Panc1 (cell line): ENCODE measurements at places on chromosomes 7 and 10.

GRCh38 chr7:122299624-122300210 is 4.8 kb downstream of the FEZF1 start:
- no peak for DNase-seq

DNA sequence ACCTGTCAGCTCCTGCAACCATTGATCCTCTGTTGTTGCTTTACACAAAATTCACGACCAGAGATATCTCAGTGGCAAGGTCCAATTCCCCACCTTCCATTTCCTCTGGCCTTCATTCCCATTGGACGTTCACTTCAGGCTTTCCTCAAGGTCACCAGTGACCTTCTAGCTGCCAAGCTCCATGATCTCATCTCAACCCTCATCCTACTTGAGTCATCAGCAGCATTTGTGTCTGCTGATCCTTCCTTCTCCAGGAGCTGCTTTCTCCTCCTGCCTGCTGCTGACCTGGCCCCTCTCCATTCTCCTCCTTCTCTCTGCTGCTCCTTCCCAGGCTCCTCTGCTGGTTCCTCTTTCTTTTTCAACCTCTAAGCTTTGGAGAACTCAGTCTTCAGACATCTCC is 66.2 kb upstream of the C10orf90 start:
- DNase-seq = no peak

DNA sequence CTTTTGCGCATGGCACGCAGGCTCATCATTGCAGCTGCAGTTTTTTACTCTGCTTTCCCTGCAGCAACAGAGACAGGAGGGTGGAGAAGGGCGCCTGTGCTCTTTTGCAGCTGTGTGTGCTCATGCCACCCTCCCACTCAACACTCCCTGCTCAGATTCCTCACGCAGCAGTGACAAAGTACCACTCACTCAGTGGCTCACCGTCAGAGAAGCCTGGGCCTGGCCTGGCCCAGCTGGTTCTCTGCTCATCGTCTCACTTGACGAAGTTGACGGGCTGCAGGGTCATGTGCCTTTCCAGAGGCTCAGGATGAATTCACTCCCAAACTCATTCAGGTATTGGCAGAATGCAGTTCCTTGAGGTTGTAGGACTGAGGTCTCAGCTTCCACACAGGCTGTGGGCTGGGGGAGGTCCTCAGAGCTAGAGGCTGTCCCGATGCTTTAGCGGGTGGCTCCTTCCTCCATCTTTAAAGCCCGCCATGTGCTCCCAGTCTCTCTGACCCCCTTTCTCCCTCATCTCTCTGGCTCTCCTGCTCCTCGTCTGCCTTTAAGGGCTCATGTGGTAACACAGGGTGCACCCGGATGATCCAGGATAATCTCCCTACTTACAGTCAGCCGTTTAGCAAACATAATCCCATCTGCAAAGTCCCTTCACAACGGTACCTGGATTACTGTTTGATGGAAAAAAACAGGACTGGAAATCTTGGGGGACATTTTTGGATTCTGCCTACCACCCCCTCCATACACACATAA is 25.8 kb downstream of the PTPRE start:
- DNase-seq = no peak

DNA sequence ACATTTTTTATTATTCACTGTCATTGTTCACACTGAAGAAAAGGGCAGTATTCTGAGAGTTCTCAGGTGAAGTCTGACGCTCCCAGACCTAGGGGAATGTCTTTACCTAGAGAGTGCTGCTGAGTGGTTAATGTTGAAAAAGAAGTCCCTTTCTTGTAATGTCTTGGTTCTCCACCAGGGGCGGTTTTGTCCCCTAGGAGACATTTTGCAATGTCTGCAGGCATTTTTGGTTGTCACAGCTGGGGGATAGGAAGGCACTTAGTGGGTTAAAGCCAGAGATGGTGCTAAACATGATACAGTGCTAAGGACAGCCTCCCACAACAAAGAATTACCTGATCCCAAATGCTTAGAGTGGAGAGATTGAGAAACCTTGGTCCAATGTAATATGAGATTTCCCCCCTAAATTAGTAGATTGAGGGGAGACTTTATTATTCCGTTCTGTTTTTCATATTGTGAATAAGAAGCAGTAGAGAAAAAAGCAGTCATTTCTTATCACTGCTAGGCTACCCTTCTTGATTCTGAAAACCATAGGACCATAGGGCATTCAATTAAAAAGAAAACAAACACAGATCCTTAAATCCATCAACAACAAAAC is 13.1 kb downstream of the UMAD1 start:
- no peak for DNase-seq

DNA sequence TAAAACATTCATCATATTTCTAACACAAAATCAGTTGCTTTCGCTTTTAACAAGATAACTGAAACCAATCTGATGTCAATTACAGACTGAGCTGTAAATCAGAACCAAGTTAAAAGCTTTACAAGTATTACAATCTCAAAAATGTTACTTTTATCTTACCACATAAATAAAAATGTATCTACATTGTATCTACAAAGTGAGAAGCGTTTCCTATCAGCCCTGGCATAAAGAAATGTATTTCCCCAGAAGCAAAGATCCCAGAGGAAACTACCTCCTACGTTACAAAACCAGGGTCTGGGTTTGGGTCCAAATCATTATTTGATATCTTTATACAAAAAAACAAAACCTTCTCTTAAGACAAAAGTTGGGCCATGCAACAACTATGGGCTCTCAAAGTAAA is 2.6 kb downstream of the SMURF1 start:
- DNase-seq = no peak
